GM13976 (cell line): ENCODE measurements at places on chromosomes 12 and 14.

GRCh38 chr12:90004319-90005074 is 295.9 kb upstream of the ATP2B1 start:
- no peak for DNase-seq

GRCh38 chr14:76257842-76258397 is 106.2 kb downstream of the GPATCH2L start:
- DNase-seq = no peak

DNA sequence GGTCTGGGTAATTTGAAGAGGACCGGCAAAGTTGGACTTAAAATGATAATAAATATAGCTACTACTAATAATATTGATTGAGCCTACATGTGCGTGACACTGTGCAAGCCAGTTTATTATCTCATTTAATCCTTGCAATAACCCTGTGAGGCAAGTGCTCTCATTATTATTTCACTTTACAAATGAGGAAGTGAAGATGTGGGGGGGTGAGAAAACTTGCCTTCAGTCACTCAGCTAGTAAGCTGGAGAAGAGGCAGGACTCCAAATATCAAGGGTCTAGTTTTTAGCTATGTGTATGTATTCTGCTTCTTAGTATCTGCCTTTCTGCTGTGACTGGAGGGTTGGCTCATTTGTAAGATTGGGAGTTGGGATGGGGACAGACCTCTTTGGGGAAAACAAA is 39.2 kb downstream of the NPAS3 start:
- no peak for DNase-seq

DNA sequence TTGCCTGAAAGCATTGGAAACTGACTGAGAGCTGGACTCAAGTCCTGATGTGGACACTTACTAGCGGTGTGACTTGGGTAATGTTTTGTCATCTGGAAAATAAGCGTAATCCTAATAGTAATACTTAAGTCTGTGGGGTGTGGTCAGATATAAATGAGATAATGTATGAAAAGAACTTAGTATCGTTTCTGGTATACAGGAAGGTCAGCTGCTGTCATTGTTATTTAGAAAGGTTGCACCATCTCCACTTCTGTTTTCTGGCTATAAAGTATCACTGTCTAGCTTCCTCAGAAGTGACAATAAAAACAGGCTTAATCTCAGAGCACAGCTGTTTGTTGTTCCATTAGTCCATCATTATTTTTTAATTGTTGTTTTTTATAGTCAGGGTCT is 34.1 kb upstream of the TUBA1C start:
- no peak for DNase-seq

DNA sequence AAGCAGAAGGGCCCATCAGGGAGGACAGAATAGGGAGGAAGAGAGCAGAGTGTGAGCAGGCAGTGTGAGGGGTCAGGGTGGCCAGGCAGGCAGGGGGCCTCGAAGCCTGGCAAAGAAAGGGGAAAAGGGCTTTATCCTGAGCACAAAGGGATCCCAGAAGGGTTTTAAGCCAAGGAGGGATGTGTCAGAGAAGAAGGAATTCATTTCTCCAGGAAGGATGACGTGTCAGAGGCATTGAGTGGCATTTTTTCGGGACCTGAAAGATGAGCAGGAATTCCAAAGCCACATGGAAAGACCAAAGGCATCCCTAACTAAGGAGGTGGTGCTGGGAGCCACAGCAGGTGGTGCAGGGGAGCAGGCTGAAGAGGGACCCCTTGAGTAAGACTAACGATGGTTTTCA is 132.1 kb downstream of the DICER1 start:
- no peak for DNase-seq

DNA sequence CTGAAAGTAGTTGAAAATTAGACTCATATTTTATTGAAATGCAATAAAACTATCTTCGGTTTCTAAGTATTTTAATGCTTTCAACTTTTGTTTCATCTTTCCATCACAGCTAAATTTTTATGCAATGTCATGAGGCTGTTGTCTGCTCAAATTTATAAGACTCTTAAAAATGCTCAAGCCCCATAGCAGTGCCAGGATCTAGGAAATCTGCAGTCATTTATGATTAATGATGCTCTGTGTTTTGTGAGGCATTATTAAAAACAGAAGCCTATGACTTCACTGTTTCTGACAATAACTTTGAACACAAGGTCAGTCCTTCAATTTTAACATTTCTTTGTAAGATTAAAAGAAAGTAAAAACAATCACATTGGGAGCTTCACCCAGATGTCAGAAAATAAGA is 112.5 kb downstream of the ALX1 start:
- no peak for DNase-seq

GRCh38 chr12:132247718-132248452 is 81.5 kb downstream of the GALNT9 start:
- DNase-seq = no peak

GRCh38 chr12:116735951-116736599 is 1.8 kb downstream of the SPRING1 start:
- no peak for DNase-seq

- no peak for DNase-seq
Observed at GRCh38 chr12:114480337-114481199, 74.6 kb upstream of the TBX5 start.

DNA sequence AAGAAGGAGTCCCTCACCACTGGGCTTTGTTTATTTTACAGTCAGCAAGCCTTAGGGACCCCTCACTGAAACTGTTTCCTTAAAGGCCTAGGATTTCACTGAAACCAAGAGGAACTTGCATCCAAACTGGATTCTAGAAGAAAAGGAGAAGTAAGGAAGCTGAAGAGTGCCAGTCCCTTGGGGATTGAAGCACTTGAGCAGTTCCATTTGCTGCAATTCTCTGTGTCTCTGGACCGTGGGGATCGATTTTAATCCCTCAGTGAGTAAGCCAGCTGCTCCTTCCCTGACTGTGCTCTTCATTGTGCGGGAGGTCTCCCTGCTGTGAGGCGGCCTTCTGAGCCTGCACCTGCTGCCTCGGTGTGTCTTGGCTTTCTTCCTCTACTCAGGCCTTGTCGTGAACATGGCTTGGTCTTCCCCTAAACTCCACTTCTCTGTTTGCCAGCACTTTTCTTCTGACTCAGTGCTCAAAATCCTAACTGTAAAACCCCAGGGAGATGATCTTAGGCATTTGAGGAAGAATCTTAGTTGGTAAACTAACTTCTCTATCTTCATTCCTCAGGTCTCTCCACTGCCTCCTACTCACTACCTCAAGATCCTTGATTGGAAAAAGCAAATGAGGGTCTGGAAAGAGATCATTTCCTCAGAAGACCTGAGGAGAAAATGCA is 132.6 kb downstream of the SLC38A6 start:
- DNase-seq = no peak

GRCh38 chr12:77723308-77723707 is 107.4 kb upstream of the NAV3 start:
- DNase-seq = no peak

GRCh38 chr12:104600790-104601739 is 144.3 kb downstream of the CHST11 start:
- DNase-seq = no peak

DNA sequence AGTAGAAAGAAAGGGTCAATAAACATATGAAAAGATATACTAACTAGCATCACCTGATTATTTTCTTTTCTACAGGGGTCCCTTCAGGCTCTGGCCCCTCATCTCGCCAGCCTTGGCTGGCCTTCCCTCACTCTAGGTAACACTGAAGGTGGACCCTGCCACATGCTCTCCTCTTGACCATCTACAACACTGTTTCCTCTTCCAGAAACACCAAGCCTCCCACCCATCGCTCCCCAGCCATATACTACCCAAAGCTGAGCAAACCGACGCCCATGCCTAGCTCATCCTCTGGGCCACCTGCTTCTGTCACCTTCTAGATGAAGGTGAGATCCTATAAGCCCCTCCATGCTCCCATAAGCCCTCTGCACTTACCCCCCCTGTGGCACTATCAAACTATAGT is 14.8 kb downstream of the ANAPC5 start:
- no peak for DNase-seq

DNA sequence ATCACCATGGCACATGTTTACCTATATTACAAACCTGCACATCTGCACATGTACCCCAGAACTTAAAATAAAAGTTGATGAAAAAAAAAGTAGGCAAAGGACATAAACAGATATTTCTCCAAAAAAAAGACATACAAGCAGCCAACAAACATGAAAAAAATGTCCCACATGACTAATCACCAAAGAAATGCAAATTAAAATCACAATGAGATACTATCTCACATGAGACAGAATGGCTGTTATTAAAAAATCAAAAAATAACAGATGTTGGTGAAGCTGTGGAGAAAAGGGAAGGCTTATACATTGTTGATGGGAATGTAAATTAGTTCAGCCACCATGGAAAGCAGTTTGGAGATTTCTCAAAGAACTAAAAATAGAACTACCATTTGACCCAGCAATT is 68.0 kb upstream of the FAR2 start:
- no peak for DNase-seq

DNA sequence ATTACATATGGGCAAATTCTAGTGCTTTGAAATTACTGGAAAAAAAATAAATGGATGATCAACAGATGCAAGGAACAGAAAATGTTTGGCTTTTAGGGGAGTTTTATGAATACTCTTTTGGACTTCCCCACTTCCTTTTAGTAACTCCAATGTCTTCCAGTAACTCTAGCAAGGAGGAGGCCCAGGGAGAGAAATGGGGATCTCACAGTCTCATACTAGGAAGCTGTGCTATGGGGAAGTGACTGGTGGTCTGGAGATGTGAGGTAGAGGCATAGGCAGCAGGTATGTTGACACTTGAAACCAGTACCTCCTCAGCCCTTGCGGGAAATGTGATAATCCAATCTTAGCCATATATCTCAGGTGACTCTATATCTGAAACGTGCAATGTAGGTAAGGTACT is 68.1 kb downstream of the CRADD start:
- DNase-seq = no peak

DNA sequence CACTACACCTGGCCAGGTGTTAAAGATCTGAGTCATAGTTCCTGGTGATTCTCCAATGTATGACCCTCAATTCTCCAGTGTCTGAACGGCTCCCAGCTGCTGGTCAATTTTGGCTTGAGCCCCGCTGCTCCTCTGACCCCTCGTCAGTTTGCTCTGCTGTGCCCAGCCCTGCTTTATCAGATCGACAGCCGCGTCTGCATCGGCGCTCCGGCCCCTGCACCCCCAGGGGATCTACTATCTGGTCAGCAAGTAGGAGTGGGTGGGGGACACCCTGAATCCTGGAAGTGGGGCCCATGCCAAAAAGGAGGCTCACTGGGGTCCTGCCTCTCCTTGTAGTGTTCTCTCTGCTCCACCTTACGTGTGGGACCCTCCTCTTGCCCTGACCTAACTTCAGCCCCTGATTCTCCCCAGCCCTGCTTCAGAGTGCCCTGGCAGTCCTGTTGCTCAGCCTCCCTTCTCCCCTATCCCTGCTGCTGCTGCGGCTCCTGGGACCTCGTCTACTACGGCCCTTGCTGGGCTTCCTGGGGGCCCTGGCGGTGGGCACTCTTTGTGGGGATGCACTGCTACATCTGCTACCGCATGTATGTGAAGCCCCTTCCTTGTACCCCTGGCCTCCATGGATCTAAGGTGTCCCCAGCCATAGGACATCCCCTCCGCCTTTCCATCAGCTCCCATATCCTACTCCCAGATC is 5.0 kb downstream of the SLC39A5 start:
- DNase-seq = no peak

- no peak for DNase-seq
Observed at GRCh38 chr12:124025661-124026060, 52.6 kb downstream of the ZNF664 start.

GRCh38 chr12:78038986-78039385 is 208.3 kb downstream of the NAV3 start:
- DNase-seq = no peak

- no peak for DNase-seq
Observed at GRCh38 chr12:86950444-86950843, 694.3 kb upstream of the MGAT4C start.

DNA sequence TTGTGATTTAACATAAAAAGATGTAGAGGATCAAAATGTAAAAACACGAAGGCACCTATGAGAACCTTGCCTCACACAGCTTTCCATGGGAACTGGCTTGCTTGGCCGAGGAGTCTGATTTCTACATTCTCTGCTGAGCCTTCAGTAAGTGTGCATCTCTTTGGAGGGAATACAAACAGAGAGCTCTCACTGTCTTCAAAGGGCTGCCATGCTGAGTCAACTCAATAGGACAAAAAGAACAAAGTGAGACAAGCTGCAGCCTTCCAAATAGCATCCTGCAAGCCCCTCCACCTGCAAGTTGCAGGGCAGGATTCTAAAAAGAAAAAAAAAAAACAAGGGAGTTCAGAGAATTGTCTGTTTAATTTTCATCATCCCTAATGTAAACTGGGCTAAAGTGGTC is 411.9 kb downstream of the NELL2 start:
- DNase-seq = no peak

GRCh38 chr12:67811437-67812361 is 163.2 kb downstream of the DYRK2 start:
- no peak for DNase-seq

DNA sequence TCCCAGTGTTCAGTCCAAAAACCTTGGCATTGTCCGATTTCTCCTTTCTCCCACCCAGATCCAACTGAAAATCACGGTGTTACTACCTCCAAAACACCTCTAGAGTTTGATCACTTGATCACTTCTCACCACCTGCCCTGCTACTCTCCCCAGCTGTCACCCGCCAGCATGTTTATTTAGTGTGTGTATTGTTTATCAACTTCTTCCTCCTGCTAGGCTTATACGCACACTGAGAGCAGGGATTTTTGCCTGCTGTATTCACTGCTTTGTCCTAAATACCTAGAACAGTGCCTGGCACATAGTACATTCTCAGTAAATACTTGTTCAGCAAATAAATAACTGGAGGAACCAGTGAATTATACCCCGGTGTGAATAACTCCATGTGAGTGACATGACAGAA is 5.0 kb downstream of the BDKRB1 start:
- no peak for DNase-seq

DNA sequence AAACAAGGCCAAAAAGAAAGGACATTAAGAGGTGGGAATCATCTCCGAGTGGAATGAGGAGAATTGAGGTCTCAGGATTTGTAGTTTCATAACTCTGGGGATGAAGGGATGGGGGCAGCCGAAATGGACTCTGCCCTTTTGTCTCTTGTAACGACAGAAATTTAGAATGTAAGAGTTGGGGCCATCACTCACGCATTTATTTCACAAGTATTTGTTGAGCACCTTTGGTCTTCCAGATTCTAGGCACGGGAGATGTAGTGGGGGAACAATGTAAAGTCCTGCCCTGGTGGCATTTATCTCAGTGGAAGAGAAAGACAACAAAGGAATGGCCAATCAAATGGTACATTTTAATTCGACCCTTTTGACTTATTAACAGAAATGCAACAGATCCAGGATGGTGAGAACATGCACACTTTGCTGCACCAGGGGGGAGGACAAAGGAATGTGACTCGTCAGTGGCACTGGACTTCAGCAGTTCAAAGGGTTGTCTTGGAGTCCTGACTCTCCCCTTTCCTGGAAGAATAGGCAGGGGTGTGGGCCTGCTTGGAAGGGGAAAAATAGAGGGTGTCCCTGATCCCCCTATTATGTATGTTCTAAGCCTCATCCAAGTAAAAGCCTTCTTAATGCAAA is 102.0 kb downstream of the TMEM30B start:
- DNase-seq = no peak

GRCh38 chr14:70407621-70408020 is 9.3 kb downstream of the SYNJ2BP start:
- no peak for DNase-seq
